ENCODE measurements at places on chromosomes 3 and 15. TPM values are rescaled to one million over a fixed set of nuclear protein-coding genes. Genes with fewer than 3 reads are reported as not detected.

TMEM40 gene
- total RNA-seq, result 5.6 TPM

PAQR5 gene
- total RNA-seq, result 0.73 TPM

LMCD1 gene
- total RNA-seq, result 49.6 TPM

CD86 gene
- 3.7 TPM for total RNA-seq

LCTL gene
- not detected for total RNA-seq

SEMA6D gene
- 16.5 TPM for total RNA-seq
